ENCODE measurements at places on chromosomes 2 and 18.

DNA sequence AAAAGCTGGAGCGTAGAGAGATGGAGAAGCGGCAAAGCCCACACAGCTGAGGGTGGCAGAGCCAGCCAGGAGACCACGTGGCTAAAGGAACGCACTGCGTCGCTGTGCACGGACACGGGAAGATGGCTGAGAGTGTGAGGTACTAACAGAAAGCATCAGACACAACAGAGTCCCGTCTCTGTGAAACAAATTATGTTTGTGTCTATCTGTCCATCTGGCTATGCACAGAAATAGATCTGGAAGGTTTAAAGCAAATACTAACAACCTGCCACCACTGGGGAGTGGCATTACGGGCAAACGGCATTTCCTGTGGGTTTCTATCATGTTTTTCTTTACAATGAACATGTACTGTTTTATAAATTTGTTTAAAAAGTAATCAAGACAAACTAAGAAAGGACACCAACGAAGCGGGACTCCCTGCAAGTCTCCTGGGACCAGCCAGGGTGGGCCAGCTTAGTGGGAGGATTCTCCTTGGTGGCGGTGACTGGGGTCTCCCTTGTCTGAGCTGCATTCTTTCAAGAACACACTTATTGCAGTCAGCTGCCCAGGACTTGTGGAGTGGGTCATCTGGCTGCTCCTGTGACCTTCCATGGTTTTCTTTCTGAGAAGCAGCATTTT, 262.2 kb downstream of the TWIST2 start:
- DNase-seq, result no peak

GRCh38 chr2:1594123-1594372, 150.3 kb downstream of the PXDN start:
- no peak for DNase-seq

DNA sequence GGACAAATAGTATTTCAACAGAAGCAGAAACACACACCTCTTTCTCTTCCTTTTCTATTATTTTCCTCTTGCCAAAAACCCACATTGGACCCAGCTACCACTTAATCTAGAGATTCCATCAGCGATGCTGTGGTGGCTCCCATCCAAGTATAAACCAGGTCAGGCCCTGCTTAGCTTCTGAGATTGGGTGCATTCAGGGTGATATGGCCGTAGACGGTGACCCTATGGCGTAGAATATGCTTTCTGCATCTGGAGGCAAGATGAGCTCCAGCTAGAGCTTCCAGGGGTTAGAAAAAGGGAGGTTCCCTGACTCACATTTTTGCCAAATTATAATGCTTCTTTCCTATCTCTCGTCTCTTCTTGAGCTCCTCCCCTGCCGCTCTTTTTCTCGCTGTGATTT, 66.5 kb downstream of the TNP1 start:
- DNase-seq, result no peak

GRCh38 chr2:20223407-20224163, 1.3 kb downstream of the SDC1 start:
- peak; percentile 35 for DNase-seq

DNA sequence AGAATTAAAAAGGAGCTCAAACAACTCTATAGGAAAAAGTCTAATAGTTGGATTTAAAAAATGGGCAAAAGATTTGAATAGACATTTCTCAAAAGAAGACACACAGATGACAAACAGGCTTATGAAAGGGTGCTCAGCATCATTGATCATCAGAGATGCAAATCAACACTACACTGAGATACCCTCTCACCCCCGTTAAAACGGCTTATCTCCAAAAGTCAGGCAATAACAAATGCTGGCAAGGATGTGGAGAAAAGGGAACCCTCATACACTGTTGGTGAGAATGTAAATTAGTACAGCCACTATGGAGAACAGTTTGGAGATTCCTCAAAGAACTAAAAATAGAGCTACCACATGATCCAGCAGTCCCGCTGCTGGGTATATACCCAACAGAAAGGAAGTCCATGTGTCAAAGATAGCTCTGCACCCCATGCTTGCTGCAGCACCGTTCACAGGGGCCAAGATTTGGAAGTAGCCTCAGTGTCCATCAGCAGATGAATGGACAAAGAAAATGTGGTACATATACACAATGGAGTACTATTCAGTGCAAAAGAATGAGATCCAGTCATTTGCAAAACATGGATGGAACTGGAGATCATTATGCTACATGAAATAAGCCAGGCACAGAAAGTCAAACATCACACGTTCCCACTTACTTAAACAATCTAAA, 46.7 kb upstream of the B3GNT7 start:
- peak; percentile 32 for DNase-seq

DNA sequence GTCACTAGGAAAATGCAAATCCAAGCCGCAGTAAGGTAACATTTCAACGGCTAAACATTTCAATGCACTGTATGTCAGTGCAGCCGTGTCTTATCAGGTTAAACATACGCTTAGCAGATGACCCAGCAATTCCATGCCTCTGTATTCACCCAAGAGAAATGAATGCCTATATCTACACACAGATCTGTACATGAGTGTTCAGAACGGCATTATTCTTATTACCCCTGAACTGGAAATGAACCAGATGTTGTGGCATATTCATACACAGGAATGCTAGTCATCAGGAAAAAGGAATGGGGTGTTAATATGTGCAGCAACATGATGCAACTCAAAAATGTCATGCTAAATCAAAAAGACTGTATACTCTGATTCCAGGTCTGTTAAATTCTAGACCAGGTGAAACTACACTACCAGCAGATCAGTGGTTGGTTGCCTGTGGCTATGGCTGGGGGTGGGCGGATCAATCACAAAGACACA, 80.4 kb upstream of the RPL31 start:
- peak; percentile 60 for DNase-seq

DNA sequence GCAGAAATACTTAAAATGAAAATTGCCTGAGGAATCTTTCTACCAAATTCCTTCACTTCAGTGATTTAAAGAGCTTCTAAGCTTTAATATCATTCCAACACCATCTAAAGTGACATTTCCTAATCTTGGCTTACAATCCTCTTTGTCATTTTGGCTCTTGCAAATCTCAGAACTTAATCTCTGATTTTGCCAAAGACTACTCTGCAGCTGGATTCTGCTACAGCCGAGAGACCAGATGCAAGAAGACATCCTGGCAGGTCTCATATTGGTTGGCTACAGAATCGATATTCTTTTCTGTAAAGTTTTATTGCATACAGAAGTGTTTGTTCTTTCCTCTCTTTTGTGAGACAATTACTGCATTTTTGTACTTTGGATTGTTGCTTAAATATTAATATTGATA, 716.5 kb upstream of the LRATD1 start:
- no peak for DNase-seq

- DNase-seq, result no peak
These were observed 158.4 kb downstream of the SP3 start for GRCh38 chr2:173806761-173807160.

GRCh38 chr2:18378020-18378653, 182.3 kb downstream of the RDH14 start:
- peak; percentile 65 for DNase-seq

DNA sequence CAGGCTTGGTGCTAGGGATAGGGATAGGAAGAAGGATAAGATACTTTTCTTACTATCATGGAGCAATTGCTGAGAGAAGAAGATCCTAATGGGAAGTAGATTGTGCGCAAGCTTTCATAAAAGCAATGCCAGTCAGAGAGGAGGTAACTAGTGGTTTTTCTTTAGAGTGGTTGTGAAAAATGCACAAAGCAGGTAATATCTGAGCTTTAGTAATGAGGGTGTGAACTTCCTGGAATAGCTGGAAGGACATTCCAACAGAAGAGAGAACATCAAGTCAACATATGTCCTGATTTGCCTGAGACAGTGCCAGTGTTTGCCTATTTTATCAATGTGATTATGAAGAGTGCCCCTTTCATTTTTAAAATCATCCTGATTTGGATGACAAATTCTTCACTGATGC, 34.1 kb downstream of the CCBE1 start:
- no peak for DNase-seq

GRCh38 chr2:225932811-225933413, 533.4 kb downstream of the NYAP2 start:
- DNase-seq, result no peak

DNA sequence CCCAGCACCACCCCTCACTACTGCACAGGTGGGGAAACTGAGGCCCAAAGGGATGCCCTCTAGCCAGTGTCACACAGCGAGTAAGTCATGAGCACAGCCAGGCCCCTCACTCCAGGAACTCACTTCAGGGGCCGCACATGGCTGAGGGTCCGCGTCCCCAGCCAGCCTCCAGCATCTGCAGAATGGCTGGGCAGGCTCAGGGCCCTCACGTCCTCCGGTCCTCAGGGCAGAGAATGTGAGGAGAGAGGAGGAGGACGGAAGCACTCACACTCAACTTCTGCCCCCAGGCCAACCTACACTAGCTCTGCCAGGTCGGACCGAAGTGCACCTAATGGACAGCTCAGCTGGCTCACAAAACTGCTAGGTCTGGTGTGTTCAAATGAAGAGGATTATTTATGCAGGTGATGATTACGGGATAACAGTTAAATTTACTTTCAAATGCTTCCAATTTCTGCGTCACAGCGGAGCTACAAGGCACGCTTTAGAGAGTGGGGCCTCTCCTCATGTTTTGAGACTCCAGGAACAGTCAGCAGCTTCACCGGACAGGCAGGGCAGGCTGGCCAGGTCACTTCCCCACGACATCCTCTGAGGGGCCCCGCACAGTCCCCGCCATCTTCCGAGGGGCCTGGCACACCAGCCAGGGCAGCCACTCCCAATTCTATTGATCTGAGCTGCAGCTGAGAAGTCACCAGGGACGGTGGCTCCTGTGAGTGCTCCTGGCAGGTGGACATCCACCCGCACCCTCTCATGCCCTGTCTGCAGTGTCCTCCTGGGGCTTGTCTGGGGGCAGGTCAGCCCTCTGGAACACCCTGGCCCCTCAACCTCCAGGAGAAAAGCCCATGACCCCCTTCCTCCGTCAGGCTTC, 26.5 kb downstream of the KIF1A start:
- no peak for DNase-seq

DNA sequence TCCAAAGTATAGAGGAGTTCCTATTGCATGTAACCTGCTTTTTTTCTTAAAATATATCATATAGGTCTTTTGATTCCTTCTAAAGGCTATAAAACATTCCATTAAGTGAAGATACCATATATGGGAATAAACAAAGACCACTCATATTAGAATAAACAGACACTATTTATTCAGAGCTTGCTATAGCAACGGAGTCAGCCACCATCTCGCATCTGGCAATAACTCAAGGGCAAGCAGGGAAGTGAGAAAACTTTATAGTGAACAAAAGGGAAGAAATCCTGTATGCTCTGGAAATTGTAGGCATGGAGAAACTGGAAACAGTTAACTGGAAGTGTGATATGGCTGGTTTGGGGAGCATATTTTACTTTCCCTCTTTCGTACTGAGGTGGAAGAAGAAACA, 301.9 kb downstream of the PTH2R start:
- no peak for DNase-seq

GRCh38 chr2:215188078-215188477, 49.7 kb upstream of the ABCA12 start:
- DNase-seq, result peak; percentile 18

- peak; percentile 15 for DNase-seq
These were observed 7.5 kb downstream of the COPS8 start for GRCh38 chr2:237092920-237093781.

GRCh38 chr2:53104263-53104662, 663.3 kb upstream of the CHAC2 start:
- DNase-seq, result no peak

GRCh38 chr2:215930505-215931253, 82.7 kb downstream of the MREG start:
- no peak for DNase-seq

DNA sequence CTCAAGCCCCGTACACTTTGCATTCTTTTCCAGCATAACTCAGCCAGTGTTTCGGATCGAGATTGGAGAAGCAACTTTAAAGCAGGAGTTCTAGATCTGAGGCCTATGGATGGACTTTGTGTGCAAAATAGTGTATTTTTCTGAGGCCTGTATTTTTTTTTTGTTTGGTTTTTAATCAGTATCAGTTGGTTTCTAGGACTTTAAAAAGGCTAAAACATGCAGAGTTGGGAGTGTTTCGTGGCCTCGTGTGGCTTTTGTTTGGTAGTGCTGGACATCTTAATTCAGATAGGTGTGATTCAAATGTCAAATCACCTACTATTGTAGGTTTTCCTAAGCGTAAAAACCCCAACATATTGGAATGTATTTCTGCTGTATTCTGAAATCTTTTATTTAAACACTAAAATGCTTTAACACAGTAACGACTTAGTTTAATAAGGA, 282 bp upstream of the PUS10 start:
- no peak for DNase-seq

DNA sequence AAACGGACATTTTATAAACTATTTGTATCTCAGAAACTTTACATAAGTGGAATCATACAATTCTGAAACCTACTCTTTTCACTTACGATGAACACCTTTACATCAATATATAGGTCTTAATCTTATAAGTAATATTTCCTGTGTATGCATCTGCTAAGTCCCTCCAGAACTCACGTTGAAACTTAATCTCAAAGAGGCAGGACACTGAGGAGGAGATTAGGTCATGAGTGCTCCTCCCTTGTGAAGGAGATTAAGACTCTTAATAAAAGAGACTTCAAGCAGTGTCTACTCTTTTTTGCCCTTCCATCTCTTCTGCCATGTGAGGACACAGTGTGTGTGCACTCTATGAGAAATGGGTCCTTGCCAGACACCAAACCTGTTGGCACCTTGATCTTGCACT, 94.7 kb upstream of the CDKL4 start:
- peak; percentile 66 for DNase-seq

GRCh38 chr2:46161315-46161714, 135.9 kb upstream of the EPAS1 start:
- no peak for DNase-seq

GRCh38 chr2:231601356-231602229, 8.9 kb downstream of the TEX44 start:
- peak; percentile 91 for DNase-seq

- DNase-seq, result no peak
These were observed 9.2 kb upstream of the CDKL4 start for GRCh38 chr2:39252888-39253518.

GRCh38 chr18:39485696-39486095, 1920.1 kb upstream of the CELF4 start:
- no peak for DNase-seq
